Left ventricle myocardium superior (tissue), 1 donor: ENCODE measurements at places on chromosomes 3 and 15. TPM values are rescaled to one million over a fixed set of nuclear protein-coding genes. Genes with fewer than 3 reads are reported as not detected.

Gene XCR1
- total RNA-seq = not detected

- no peak for DNase-seq
These were observed 991.1 kb downstream of the GBE1 start for GRCh38 chr3:80770106-80771074.

Gene TJP1
- total RNA-seq = 123 TPM

GRCh38 chr3:64561325-64561843 is 126.4 kb downstream of the ADAMTS9 start:
- no peak for DNase-seq

DNA sequence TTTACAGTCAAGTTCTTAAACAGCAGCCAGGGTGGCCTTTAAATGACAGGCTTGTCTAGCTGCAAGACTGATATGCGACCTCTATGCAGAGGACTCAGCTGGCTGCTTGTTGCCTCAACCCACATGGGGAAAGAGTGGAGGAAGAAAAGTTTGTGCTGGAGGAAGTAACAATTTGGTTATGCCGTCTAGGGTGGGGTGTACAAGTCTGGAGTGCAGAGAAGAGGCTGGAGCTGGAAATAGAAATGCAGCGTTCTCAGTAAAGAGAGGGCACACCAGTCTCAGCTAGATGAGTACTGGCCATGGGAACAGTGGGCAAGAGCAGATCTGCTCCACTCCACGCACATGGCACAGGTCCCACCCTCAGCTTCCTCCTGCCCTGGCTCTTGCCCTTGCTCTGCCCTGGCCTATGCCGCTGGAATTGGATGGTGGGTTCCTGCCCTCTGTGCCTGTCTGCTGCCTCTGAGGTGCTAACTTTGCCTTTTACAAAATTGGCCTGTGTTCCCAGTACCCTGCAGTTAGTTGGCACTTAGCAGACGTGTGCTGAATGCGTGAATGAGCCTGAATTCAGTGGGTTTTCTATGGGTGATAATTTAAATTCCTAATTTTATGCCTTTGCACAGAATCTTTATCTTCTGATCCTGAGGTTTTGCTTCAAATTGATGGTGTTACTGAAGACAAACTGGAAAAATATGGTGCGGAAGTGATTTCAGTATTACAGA is 59.7 kb upstream of the FURIN start:
- DNase-seq = no peak

GRCh38 chr15:67103432-67103831 is 38.0 kb downstream of the SMAD3 start:
- no peak for DNase-seq

DNA sequence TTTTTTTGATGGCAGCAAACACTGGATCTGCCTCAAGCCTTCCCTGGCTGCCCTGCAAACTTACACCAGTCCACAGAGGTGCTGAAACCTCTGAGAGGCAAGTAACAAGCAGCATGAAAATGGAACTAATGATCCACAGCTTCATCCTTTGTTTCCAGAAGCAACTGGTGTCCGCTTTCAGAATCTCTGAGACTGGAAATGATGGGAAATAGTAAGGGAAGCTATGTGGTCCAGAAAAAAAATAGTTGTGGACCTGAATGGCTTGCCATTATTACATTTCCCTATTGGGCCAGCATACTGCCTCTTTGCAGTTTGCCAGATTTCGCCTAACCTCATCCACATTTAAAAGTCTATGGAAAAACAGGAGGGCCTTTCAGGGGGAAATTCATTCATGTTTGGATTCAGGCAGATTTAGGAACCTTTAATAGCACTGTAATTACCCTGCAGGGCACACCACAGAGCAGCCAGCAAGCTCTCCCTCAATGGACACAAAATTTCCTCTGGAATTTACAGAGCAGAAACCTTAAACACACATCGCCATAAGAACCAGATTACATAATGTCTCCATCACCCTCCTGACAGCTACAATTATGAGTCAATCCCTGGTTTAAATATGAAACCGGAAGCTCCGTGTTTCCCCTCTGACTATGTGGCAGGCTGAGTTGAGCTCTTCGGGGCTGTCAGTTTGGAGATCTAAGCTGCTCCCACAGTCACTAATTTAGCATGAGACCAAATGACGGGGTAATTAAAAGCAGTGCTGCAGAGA is 134.4 kb downstream of the TMCO5A start:
- DNase-seq = no peak

GRCh38 chr3:31051226-31051625 is 156.8 kb upstream of the GADL1 start:
- DNase-seq = no peak

GRCh38 chr3:66431494-66431893 is 69.3 kb downstream of the LRIG1 start:
- no peak for DNase-seq

Gene MBNL1
- 172 TPM for total RNA-seq
